ENCODE measurements at places on chromosomes 4 and X. TPM values are rescaled to one million over a fixed set of nuclear protein-coding genes. Genes with fewer than 3 reads are reported as not detected.

Gene CPZ
- total RNA-seq: not detected

Gene STATH
- not detected for total RNA-seq

DNA sequence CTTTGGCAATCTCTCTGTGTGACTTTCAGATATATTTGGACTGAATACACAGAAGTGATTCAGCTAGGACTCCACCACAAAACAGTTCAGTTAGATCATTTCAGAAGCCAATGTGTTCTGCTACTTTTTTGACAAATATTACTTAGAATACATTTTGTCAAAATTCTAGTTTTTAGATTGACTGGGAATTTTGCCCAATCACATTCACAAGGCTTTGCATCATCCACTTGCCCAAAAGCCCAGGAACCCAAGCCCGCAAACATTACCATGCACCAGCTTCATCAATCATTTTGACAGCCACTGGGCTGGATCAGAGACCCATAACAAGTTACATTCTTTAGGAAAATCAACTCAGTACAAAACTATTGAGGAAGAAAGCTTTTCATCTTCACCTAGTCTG, 256.6 kb upstream of the NDST3 start:
- DNase-seq: no peak

DNA sequence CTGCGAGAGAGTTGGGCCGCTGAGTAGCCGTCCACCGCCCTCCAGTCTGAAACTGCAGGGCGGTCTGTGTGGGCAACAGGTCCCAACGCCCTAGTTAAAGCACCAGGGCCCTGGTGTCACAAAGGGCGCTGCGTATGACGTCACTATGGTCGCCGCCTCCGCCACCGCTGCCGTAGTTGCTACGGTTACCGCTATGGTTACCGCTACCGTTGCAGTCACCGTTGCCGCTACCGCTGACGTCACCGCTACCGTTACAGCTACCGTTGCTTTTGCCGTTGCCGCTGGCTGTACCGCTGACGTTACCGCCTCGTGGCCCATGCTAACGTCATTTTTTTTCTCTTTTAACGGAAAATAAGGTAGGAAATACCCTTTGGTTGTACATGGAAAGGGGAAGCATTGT, at the start of gene PPP1R2C:
TSS of gene PPP1R2C (minus strand) at position 68 of the 400 bp plus-strand sequence. CDS start 84 bp downstream, outside the sequence.
- peak; percentile 79 for DNase-seq
